Right cardiac atrium (tissue), 5 donors: ENCODE measurements at places on chromosomes 4 and X.

DNA sequence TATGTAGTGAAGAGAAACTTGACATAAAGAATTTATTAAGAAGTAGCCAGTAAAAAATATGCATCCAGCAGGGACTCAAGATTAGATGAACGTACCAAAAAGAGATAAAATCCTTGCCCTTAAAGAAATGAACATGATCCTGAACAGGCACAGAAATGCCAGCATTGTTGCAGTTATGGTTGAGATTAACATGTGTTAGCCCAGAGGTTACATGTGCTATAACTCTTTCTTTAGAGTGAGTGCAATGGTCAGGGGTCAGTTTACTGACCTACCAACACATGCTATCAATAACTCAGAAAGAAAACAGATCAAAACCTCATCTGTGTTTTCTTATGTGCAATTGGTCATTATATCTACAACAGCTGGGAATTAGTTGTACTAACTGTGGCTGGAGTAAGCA, 166.1 kb upstream of the NDST3 start:
- no peak for DNase-seq

DNA sequence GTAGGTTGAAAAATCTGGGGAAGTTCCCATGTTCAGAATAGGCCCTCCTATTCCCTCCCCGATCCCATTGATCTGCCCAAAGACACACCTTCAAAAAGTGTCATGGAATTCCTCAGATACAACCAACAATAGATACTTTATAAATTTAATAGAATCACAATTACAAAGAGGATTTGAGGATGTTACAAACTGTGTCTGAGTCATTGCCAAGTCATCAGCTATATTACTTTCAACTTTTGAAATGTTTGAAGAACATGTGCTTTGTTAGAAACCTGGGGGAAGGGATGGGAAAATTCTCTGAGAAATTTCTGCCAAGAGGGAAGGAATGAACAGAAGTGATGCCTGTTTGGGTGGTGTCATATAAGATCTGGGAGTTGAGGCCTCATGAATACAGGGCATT, 46.7 kb downstream of the KCNIP4 start:
- DNase-seq: no peak

DNA sequence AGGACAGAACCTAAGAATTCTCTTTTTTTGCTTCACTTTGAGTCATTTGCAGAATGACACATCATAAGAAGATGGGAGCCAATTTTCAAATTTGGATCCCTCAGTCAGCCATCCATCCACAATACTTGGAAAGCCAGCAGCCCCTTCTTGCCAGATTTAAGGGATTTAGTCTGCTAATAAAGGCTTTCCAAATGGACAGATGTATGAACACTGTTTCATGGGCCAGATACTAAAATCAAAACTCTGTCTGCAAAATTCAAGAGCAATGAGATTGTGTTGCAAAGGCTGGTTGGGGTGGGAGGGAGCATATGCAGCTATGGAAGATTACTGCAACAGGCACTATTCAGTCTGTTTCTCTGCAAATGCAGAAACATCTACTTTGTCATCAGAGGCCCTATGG, 37.7 kb upstream of the KCNIP4 start:
- no peak for DNase-seq

DNA sequence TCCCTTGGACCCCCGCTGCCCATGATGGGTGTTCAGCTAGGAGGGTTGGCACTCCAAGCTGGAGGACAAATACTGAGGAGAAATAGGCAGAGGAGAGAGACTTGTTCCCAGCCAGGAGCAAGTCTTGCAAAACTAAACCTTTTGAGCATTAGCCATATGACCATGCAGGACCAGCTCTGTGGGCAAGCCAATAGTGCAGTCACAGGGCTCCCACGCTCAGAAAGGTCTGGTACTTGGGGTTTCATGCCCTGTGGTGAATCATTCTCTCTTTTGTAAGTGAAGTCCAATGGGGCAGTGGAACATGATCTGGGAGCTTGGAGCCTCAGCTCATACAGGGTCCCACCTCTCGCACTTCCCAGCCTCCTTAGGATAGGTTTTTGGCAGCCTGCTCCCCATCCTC, 300.9 kb downstream of the BCOR start:
- no peak for DNase-seq

- no peak for DNase-seq
Measured at GRCh38 chr4:3107691-3108121, 33.2 kb downstream of the HTT start.
